Fibroblast of skin of left biceps (primary cell): ENCODE measurements at places on chromosomes 2 and 18.

- DNase-seq = no peak
Measured at GRCh38 chr2:71858071-71858470, 289.6 kb downstream of the CYP26B1 start.

- no peak for DNase-seq
Measured at GRCh38 chr2:70443078-70443465, 110.6 kb downstream of the TGFA start.

DNA sequence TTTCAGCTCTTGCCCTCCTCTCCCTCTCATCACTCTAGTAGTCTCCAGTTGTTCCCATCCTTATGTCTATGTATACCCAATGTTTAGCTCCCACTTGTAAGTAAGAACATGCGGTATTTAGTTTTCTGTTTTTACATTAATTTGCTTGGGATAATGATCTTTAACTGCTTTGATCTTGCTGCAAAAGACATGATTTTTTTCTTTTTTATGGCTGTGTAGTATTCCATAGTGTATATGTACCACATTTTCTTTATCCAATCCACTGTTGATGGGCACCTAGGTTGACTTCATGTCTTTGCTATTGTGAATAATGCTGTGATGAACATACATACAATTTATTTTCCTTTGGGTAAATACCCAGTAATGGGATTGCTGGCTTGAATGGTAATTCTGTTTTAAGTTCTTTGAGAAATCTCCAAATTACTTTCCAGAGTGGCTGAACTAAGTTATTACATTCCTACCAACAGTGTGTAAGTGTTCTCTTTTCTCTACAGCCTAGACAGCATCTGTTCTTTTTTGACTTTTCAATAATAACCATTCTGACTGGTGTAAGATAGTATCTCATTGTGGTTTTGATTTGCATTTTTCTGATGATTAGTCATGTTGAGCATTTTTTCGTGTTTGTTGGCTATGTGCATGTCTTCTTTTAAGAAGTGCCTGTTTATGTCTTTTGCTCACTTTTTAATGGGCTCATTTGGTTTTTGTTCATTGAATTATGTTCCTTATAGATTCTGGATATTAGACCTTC, 179.6 kb upstream of the SLC39A10 start:
- peak; percentile 79 for DNase-seq

DNA sequence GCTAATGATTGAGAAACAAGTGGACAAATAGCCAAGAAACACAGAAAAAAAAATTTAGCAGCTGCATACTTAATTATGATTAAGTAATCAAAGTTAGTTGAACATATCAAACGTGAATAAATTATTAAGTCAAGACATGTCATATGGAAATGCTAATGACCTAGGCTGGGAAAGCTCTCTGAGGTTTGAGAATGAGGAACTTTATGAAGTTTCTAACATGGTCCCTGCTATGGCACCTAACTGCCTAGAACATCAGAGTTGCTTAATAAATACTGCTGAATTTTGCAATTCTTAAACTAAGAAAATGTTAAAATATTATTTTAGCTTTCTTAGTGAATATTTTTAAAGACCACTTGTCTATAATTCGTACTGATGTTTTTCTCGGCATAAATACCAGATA, 99.8 kb downstream of the AFF3 start:
- DNase-seq = no peak

DNA sequence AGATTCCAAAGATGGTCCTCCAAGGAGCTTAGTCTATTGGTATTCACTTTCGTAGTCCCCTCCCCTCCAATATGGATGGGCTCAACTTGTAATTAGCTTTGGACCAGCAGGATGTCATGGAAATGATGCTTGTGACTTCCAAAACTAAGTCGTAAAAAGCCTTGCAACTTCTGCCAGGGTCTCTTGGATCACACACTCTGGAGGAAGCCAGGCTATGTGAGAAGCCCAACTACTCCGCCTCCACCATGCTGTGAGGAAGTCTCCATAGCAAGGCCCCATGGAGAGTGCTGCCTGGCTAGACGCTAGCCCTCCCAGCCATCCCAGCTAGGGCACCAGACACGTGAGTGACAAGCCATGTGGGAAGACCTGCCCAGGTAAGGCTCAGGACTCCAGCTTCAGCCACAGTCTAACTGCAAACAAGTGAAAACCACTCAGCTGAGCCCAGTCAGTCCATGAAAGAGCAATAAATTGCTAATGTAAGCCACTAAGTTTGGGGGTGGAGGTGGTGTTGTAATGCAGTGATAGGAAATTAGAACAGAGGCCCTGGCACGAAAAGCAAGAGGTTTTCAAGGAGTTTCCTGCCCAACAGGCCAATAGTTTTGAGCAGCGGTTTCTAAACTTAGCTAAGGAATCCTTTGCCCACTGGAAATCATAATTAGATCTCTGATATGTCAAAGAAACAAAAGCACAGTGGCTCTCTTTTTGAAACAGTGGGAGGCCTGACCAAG, 77.5 kb upstream of the GLI2 start:
- no peak for DNase-seq
